A172 (cell line): ENCODE measurements at places on chromosomes 11 and 22. TPM values are rescaled to one million over a fixed set of nuclear protein-coding genes. Genes with fewer than 3 reads are reported as not detected.

Gene NPTXR
- total RNA-seq, result 1.9 and 2.7 TPM in 2 replicates

Gene ALDH3B1
- total RNA-seq, result 54.0 and 64.8 TPM in 2 replicates

Gene ANKK1
- total RNA-seq, result not detected in 2 replicates

DNA sequence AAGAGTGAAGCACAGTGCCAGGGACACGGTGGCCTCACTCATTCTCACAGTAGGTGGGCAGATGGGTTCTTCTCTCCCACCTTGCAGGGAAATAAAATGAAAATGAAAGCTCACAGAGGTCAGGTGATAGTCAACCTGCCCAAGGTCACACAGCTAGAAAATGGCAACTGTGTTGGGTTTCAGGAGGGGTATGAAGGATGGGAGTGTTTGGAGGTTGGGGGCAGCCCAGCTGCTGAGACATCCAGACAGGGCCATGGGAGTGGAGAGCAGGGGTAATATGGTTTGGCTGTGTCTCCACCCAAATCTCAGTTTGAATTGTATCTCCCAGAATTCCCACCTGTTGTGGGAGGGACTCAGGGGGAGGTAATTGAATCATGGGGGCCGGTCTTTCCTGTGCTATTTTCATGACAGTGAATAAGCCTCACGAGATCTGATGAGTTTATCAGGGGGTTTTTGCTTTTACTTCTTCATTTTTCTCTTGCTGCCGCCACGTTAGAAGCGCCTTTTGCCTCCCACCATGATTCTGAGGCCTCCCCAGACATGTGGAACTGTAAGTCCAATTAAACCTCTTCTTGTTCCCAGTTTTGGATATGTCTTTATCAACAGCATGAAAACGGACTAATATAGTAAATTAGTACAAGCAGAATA, 247.0 kb downstream of the TENM4 start:
- no peak for DNase-seq

GRCh38 chr11:2303627-2304505, 2.1 kb downstream of the TSPAN32 start:
- DNase-seq, result no peak

DNA sequence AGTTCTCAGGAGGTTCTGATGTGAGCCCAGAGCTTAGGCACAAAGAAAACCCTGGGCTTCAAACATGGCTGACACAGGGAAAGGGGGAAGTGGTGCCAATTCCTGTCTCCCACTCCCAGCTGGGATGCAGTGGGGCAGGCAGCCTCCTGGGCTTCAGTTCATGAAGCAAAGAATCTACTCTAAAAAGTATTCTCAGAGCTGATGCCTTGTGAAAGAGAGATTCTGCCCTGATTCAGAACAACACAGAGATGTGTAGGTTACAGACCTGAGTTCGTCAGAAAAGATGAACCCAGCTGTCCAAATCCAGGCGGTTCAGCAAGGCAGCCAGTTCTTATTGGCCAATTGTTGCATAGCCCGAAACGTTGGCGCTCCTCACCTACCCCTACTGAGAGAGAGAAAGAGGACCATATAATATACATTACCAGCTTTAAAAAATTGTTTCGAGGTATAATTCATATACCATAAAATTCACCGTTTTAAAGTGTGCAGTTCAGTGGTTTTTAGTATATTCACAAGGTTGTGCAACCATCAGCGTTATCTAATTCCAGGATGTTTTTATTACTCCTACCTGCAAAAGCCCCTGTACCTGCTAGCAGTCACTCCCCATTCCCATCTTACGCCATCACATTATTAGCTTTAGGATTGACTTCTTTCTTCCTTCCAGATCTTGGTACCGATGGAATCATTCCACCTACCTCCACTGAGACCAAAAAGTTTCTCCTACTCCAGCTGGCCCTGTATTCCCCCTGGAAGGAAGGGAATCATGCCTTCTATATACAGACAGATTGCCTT, 7.2 kb upstream of the TLCD5 start:
- no peak for DNase-seq

- no peak for DNase-seq
These were observed 14.7 kb upstream of the RFPL3 start for GRCh38 chr22:32342977-32343376.

- DNase-seq, result no peak
These were observed 107.3 kb downstream of the RPL27A start for GRCh38 chr11:8789864-8790263.

- no peak for DNase-seq
These were observed 219.9 kb downstream of the MN1 start for GRCh38 chr22:27581688-27582087.

- DNase-seq, result no peak
These were observed 36.9 kb downstream of the TOLLIP start for GRCh38 chr11:1272531-1272930.

GRCh38 chr11:109911488-109911887, 181.7 kb upstream of the ZC3H12C start:
- DNase-seq, result no peak

GRCh38 chr11:119538753-119539152, 115.8 kb upstream of the THY1 start:
- no peak for DNase-seq
